ENCODE measurements at places on chromosomes 5 and 9.

- DNase-seq, result no peak
These were observed 41.7 kb upstream of the BNC2 start for GRCh38 chr9:16912197-16912596.

DNA sequence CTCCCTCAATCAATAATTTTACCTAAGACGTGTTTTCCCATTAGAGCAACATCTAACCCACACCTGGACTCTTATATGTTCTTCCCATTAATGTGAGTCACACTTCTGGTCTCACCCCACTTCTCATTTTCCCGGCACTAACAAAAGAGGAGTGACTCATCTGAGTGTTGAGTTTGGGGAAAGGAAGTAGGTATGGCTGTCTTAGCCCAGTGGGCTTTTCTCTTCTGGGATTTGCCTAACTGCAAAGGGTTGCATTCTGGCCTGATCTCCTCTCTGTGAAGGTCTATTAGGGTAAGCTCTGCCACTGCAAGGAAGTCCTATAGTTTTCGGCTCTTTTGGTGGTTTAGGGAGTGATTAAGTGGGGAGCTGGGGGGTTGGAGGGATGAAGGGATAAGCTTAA is 195.6 kb downstream of the KIAA0825 start:
- DNase-seq, result no peak

DNA sequence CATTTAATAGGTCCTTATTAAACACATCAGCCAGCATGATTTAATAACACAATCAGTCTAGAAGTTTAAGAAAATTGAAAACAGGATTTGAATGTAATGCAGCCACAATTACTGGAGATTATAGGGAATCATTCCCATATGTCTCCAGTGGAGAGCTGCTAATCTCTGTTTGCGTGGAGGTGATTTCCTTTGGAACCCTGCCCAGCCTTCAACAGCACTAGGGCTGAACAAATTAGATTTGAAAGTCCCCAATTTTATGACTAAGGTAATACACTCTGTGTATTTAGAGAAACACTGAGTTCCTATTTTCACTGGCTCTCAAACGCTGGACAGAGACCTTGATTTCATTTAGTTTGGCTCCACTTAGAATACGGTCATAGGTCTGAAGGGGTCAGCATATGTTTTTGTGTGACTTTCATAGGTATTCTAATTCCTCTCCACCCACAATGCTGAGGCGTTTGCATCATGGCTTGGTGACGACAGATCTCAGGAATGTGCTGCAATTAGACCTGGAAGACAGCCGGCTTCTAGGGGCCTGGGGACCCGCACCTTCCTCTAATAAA is 508.3 kb downstream of the EBF1 start:
- DNase-seq, result no peak

- DNase-seq, result peak; percentile 32
These were observed 600 bp downstream of the ENC1 start for GRCh38 chr5:74639807-74640449.

- DNase-seq, result no peak
These were observed 51.4 kb downstream of the EXD3 start for GRCh38 chr9:137371521-137371941.

DNA sequence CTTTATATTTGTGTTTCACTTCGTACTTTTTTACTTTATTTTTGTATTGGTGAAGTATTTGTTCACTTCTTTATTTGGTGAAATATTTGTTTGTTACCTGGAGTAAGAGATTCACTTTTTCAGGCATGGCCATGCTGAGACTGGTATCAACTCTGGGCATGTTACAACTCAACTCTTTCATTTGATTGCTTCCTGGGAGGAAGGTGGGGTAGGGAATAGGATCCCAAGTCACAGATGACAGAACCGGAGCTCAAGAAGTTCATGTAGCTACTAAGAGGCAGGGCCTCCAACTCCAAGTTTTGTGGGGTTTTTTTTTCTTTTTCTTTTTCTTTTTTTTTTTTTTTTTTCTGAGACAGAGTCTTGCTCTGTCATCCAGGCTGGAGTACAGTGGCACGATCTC is 6.1 kb upstream of the ADGRD2 start:
- DNase-seq, result no peak

DNA sequence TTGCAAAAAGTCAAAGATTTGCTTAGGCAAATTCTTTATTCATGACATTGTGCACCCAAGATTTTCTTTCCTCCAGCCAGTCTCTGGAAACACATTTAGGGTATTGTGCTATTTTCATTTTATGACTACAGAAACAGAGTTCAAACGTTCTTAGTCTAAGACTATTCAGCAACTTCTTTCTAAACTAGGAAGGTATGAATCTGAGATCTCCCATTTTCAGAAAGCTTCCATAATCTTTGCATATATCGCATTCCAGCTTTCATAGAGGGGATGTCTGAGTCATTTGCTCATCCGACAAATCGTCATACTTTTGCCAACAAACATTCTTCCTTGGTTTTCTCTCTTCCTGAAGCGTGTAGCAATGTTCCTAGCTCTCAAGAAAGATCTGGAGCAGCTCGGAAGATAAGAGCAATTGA is 1.6 kb upstream of the PAPPA start:
- no peak for DNase-seq

DNA sequence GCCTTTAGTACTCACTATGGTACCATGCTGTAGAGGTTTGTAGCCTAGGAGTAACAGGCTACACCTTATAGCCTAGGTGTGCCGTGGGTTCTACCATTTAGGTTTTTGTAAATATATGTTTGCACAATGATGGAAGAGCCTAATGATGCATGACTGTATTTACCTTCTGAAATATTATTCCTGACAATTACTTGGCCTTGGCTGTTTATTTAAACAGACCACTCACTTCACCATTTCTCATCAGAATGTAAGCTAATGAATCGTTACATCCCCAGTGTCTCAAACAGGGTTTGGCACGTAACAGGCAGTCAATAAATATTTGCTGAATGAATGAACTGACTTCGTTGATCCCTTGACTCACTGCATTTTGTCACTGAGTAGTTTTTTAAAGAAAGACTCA is 93.1 kb downstream of the MED27 start:
- DNase-seq, result no peak

GRCh38 chr5:81556809-81557208 is 162.9 kb upstream of the ACOT12 start:
- DNase-seq, result no peak

GRCh38 chr9:114131808-114132549 is 23.4 kb upstream of the COL27A1 start:
- DNase-seq, result no peak

DNA sequence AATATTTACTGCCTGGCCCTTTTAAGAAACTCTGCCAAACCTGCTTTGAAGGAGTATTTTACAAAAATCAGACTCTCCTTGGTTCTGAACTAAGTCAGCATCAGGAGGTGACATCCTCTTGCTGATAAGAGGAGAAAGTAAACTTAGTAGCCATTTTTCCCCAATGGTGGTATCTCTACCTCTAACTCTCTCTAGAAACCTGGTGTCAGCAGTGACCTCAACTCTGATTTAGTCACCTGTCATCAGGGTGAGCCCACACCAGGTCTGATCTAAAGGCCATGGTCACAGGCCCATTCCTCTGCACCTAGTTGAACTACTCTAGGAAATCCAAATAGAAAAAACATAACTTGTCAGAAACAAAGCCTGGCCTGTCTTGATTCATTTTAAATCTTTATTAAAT is 4.2 kb downstream of the CARNMT1 start:
- DNase-seq, result no peak

DNA sequence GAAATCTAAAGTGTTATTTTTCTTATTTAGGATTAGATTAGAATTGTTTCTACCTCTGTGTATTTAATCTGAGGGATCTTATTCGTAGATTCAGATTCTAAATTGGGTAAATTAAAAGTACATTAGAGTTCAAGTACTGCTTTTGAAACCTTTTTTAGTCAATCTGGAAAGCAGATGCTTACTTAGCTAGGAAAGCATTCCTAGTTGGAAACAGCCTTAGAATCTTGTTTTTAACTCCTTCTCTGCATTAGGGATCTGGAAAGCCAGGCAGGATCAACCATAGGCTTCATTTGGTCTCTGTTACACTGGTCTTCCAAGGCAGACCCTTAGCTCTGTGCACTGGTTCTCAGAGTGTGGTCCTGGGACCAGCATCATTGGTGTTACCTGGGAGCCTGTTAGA is 247.4 kb downstream of the NR3C1 start:
- no peak for DNase-seq

GRCh38 chr9:73167614-73168013 is 15.9 kb downstream of the ANXA1 start:
- no peak for DNase-seq
